Lower lobe of right lung (tissue), 2 donors: ENCODE measurements at places on chromosomes 6 and 20.
A peak's percentile ranks its signal among the peaks of the same experiment; 100 is the strongest.

DNA sequence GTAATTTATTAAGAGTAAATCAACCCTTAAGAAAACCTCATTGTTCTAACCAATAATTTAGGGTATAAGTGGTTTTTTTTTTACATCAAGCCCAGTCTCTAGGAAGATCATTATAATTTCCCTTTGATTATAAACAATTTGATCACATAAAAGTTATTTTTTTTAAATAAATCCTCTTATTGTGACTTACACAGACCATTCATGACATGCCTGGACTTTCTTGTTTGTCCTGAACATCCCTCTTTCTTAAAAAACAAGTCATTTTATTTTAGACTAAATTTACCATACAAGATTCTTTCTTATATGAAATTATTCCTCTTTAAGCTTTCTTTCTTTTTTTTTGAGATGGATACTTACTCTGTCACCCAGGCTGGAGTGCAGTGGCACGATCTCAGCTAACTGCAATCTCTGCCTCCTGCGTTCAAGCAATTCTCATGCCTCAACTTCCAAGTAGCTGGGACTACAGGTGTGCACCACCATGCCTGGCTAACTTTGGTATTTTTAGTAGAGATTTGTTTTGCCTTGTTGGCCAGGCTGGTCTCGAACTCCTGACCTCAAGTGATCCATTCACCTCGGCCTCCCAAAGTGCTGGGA lies 53.6 kb upstream of the AGPAT4 start:
- DNase-seq = no peak

GRCh38 chr20:2312876-2313275 lies 17.1 kb downstream of the TGM3 start:
- DNase-seq = no peak

DNA sequence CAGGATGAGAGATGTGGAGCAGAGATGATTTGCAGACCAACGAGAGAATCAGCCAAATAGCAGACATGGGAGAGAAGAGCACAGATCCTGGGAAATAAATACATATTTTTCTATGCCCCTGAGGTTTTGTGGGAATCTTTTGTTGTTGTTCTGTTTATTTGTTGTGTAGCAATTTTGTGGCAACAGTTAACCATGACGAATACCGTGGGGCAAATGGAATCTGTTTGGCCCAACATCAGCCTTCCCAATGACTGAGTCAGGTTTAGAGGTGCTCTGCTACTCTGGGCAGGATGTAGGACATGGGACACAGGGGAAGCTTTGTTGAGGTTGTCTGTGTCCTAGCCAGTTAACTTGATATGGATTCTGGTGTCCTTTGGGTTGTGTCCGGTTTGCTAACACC lies 7.9 kb upstream of the SLC2A10 start:
- no peak for DNase-seq

DNA sequence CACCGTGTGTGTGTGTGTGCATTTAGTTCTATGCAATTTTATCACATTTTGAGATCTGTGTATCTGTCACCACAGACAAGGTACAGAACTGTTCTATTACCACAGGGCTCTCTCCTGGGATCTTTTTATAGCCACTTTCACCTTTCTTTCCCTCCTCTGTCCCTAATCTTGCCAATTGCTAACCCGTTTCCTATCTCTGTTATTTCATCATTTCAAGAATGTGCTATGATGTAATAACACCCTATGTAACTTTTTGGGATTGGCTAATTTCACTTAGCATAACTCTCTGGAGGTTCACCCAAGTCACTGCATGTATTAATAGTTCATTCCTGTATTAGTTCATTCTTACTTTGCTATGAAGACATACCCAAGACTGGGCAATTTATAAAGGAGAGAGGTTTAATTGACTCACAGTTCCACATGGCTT lies 657.7 kb downstream of the QKI start:
- DNase-seq = no peak

DNA sequence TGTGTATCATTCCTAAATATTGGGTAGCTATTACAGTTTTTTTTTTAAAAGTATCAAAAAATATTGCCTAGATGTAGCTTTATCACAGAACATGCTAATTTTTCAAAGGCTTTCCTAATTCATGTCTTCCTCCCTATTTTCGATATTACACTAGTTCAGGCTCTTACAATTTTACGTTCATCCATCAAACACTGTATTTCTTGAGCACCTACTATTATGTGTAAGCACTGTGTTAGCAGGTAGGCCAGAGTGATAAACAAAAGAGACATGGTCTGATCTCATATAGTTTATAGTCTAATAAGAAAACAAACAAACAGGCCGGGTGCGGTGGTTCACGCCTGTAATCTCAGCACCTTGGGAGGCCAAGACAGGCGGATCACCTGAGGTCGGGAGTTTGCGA lies 69.5 kb downstream of the FAM217A start:
- no peak for DNase-seq

GRCh38 chr6:100504786-100505737 lies 40.3 kb upstream of the SIM1 start:
- no peak for DNase-seq

DNA sequence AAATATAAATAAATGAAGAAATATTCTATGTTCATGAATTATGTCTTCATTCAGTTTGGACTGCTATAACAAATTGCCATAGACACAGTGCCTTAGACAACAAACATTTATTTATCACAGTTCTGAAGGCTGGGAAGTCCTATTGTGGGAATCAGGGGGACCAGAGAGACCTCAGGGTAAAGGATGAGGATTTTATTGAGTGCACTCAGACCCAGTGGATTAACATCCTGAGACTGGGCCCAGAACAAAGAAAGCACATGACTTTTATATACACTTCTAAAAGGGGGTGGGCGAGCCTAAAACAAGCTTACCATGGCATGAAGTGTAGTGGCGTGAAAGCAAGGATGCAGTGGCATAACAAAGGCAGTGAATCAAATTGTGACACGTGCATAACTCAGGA lies 26.9 kb upstream of the CBLN4 start:
- no peak for DNase-seq

DNA sequence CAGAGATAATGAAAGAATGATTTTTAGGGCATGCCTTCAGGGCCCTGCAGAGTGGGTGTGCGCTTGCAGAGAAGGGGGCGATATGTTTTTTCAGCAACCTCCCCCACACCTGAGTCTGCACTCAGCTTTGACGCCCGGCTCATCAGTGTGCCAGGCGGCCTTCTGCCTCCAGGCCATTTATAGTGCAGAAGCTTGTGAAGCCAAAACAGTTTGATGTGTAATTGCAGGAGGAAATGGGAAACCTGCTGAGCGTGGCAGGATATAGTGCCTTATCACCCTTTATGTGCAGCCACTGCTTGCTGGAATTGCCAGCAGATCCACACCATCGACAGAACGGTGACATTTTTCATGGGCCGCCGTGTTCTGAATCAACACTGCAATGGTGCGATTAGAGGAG lies 178.2 kb downstream of the CDH4 start:
- DNase-seq = no peak

- no peak for DNase-seq
Measured at GRCh38 chr20:24609757-24610156, 140.3 kb downstream of the SYNDIG1 start.

DNA sequence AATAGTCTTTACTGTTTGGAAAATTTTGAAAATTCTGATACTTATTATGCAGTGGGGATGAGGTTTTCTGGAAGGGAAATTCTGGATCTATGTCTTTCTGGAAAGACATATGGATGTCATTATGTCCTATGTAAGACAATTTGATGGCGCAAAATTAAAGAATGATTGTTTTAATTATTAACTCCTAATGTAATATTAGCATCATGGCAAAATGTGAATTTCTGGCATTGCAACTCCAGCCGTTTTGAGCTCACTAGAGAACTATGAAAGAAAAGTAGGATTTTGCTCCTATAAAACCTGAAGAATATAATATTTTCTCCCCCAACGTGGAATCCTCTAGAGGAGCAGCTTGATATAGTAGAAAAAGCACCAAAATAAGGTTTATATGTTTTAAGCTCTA lies 243.2 kb downstream of the RFPL4B start:
- no peak for DNase-seq

DNA sequence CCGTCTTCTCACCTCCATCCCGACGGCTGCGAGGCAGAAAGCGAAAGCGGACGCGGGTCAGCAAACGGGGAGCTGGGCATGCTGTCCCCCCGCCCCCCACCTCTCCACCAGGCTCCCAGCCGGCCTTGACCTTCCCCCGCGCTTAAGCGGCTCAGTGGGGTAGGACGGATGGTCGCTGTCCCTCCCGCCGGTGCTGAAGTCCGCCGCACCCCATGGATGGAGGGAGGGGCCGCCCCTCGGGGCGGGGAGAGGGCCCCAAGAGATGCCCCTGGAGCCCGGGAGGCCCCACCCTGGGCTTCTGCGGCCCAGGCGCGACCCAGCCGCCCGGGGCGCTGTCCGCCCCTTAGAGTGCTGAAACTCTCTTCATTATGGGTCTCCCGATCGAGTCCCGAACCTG lies at the start of gene KCNB1:
Gene KCNB1, minus strand, starts transcription at position 48 of the 397 bp plus-strand sequence. CDS start 188 bp downstream, outside the sequence.
- peak; percentile 60 for DNase-seq

GRCh38 chr6:124882579-124883393 lies 79.5 kb upstream of the RNF217 start:
- no peak for DNase-seq

- DNase-seq = no peak
Measured at GRCh38 chr6:41426438-41426851, 91.0 kb downstream of the NCR2 start.

DNA sequence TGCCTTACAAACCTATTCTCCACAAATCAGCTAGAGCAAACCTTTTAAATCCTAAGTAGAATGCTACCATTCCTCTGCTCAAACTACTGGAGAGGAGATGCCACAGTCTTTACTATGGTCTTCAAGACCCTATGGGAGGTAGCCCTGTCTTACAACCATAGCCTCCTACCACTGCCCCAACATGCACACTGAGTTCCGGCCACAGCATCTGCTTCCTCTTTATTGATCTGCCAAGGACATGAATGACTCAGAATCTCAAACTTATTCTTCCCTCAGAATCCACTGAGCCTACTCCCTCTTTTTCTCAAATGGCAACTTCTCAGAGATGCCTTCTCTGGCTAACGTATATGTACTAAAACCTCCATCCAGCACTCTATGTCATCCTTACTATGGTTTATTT lies 12.2 kb upstream of the ANKEF1 start:
- no peak for DNase-seq

DNA sequence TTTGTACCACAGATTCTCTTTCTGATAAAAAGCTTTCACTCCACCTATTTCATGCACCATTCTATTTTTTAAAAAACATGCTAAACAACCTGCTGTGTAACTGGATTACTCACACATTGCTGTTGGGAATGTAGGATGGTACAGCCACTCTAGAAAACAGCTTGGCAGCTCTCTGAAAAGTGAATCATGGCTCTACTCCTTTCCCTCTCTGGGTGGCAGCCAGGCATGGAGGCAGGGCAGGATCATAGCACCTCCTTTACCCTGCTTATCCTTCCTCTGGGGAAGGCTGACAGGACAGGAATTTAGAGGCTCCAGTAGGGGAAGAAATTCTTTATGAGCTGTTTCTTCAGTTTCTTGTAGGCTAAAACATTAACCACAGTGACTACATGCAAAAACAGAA lies 6.7 kb upstream of the VNN2 start:
- no peak for DNase-seq

DNA sequence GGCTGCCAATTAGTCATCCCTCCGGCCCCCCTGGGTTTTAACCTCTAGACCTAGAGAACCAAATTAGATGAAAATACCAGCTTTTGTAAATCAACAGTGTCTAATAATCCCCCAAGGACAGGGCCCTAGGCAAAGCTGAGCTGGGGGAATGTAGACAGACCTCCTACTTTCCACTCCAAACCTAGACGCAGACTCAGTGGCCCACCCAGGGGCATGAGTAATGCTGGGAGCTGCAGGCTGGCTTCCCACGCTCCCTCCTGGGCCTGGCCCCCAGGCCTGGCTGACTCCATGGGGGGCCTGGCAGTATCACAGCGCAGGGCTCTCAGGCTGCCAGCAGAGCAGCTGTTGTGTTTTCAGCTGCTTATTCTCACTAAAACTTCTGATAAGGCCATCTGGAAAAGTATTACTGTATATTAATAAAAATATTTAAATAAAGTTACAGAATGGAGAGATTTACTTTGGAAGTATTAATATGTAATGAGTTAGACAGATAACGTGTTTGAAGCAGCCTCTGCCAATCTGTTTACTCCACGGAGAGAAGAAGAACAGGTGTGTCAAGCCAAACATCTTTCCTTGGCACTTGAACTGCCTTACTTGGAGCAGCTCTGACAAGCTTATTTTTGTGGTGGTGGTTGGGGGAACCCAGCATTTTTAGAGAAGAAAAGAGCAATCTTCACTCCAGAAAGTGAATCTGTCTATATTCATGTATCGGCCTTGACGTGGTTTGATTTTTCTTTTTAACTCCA lies 144.0 kb upstream of the AGPAT4 start:
- no peak for DNase-seq

DNA sequence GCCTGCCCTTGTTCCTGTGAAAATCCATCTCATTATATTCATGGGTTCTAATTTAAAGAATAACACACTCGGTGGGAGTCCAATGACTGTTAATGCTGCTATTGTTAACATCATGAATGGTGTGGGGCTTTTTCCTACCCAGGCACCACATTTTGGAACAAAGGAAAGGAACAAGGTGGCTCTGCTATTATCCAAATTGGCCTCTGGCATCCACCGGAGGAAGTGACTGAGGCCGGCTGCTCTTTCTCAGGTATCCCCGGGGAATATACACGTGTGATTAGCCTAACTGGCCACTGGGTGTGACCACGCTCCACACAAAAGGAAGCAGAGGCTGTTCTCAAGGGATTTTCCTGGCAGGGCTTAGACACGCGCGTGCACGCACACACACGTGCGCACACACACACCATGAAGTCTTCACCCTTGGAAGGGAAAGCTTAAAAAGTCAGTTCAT lies 601.2 kb upstream of the ARID1B start:
- DNase-seq = peak; percentile 38

DNA sequence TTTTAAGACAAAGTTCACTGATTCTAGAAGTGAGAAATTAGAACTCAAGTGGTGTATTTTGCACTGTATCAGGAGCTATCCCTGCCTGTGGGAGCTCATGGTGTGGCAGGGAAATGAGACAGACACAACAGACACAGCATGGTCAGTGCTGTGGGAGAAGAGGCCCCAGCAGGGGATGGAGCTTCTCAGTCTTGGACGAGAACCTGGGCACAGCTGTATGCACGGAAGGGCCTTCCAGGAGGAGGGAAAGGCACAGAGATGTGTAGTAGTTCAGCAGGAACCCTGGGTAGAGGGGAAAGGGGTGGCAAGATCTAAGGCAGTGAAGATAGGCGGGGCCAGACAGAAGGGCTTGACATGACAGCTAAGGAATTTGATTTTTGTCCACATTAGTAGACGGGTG lies 48.8 kb upstream of the KIF25 start:
- no peak for DNase-seq

DNA sequence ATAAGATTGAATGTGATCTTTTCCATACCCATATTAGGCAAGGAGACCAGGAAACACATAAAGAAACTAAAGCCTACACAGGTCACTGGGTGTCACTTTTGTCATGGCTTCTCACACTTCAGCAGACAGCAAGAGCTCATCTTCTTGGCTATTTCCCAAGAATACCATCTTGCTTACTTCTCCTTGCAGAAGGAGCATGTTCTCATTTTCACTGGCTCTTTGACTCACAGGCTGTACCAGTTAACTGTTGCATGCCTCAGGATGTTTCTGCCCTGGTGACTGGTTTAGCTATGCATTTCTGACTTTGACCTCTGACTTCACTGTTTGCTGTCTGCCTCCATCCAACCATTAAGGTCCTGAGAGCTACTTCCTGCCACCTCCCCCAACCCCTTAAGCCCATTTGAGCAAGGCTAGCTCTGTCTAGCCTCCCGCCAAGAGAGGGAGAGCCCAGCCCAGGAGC lies 40.3 kb upstream of the OGFRL1 start:
- no peak for DNase-seq

- DNase-seq = peak; percentile 92
Measured at GRCh38 chr6:156686995-156687788, 90.0 kb upstream of the ARID1B start.

GRCh38 chr6:104711371-104711770 lies 148.3 kb downstream of the HACE1 start:
- no peak for DNase-seq
